ENCODE measurements at places on chromosomes 16 and 17.

GRCh38 chr16:22934786-22935185 is 120.8 kb downstream of the HS3ST2 start:
- no peak for DNase-seq

- DNase-seq, result no peak
Observed at GRCh38 chr16:88445583-88445960, 7.5 kb upstream of the ZFPM1 start.

DNA sequence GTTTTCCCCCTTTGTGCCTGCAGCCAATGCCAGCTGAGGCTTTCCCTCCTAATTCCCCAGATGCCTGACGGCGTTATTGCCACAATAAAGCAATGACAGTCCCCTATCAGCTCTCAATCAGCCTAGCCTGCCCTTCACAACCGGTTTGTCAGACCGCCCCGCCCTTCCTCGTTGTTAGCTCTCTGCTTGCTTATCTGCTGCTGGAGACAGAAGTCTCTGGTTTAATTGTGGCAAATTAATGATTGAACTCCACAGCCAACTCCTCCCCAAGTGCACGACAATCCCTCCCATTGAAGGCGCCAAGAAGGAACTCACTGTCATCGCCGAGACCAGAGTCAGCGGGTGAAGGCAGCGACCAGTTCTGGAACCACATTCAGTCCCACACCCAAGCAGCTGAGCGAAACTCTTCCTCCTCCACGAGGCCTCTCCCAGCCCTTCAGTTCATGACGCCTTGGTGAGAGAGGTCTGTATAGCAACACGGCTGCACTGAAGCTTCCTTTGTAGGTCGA is 474.4 kb downstream of the SLC39A11 start:
- no peak for DNase-seq

DNA sequence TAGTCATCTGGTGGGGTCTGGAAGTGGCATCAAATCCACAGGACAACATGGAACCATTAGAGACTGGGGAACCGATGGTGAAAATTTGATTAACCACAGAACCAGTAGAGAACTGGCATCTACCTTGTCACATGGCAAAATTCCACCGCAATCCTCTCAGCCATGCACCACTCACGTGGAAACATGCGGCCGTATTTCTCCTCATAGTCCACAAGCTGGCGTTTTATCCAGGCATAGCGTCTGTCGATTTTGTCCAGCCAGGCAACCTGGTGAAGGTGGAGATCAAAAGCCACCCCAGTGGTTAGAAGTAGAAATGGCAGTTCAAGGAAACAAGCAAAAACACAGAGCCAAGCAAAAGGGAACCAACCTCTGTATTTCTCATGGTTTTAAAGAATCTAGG is 87.6 kb downstream of the VPS53 start:
- no peak for DNase-seq

GRCh38 chr17:58189436-58190146 is 2.9 kb upstream of the EPX start:
- DNase-seq, result peak; percentile 30

- DNase-seq, result no peak
Observed at GRCh38 chr17:19304209-19304608, 58.3 kb downstream of the B9D1 start.

GRCh38 chr16:53973021-53973420 is 269.1 kb downstream of the FTO start:
- DNase-seq, result no peak

GRCh38 chr16:68652659-68653058 is 7.5 kb downstream of the CDH3 start:
- no peak for DNase-seq

- no peak for DNase-seq
Observed at GRCh38 chr17:17348872-17349723, 45.9 kb downstream of the NT5M start.

DNA sequence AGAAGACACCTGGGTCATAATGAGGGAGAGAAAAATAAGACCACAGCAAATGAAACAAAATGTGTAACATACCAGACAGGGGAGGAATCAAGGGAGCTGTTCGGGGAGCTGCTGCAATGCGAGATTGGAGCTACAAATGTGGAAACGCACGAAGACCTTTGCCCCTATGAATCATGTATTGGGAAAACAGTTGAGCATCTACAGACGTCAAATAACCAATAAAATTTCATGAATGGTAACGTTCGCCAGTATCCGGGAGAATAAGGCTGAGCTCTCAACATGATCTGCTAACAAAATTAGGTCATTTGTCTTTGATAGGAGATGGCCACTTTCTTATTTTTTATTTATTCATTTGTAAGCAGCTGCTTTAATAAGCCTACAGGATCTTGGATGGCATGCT is 486.2 kb upstream of the RBFOX1 start:
- no peak for DNase-seq

GRCh38 chr16:80519189-80519588 is 21.6 kb upstream of the DYNLRB2 start:
- no peak for DNase-seq

- no peak for DNase-seq
Observed at GRCh38 chr17:13939222-13939621, 130.1 kb upstream of the COX10 start.

DNA sequence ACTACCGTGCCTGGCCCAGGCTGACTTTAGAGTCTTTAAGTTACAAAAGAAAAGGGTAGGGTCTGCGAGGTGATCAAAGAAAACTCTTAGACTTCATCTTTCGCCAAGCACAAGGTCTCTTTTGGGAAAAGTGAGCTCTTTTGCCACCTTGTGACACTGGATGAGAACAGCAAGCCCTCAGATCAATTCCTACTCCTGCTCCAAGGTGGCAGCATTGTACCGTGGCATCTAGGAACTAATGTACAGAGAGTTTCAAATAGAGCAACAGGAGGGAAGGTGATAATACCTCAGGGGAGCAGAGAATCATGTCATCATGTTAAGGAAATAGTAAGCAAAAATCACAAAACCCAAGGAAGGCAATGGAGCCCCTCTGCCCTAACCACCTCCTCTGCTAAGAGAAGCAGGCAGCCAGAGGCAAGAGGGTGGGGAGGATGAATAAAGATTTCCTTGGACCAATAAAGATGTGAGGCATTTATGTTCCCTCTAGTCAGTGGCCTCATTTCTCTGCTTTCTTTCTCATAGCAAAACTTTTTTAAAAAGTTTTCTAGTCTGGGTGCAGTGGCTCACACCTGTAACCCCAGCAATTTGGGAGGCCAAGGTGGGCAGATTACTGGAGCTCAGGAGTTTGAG is 2.1 kb upstream of the C17orf78 start:
- peak; percentile 33 for DNase-seq

Data from keratinocyte (primary cell).